ENCODE measurements at places on chromosomes 2 and 18.

DNA sequence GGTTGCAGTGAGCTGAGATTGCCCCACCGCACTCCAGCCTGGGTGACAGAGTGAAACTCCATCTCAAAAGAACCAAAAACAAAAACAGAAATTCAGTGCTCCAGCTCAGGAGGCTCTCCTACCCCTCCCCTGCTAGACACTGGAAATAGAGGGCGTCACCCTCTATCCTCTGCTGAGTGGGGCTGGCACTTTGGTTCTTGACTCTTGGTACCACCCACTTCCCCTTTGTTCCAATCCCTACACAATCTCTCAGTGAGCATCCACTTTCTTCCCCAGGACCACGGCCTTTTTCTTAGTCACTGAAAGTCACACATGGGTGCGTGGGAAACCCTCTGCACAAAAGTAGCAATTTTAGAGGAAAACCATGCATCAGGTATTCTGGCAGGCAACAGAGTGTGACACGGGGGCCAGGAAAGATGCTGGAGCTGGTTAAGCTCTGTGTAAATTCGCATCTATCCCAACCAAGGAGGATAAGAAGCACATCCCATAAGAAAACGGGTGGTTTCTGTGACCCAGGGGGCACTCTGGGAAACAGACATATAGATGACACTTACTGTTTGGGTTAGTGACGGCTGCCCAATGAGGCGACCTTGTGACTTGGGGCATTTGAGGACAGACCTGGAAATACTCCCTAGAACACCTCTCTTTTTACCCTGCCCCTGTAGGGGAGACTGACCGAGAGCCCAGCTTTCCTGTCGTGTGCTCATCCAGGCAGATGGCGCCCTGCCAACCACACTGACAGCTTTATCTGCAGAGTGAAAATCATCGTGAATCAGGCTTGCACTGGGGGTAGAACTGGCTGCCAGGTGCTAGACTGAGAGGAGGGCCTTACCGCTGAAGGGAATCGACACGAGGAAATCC lies 7.7 kb downstream of the HJURP start:
- no peak for DNase-seq

- no peak for DNase-seq
Observed at GRCh38 chr2:6538607-6539006, 327.1 kb downstream of the CMPK2 start.

DNA sequence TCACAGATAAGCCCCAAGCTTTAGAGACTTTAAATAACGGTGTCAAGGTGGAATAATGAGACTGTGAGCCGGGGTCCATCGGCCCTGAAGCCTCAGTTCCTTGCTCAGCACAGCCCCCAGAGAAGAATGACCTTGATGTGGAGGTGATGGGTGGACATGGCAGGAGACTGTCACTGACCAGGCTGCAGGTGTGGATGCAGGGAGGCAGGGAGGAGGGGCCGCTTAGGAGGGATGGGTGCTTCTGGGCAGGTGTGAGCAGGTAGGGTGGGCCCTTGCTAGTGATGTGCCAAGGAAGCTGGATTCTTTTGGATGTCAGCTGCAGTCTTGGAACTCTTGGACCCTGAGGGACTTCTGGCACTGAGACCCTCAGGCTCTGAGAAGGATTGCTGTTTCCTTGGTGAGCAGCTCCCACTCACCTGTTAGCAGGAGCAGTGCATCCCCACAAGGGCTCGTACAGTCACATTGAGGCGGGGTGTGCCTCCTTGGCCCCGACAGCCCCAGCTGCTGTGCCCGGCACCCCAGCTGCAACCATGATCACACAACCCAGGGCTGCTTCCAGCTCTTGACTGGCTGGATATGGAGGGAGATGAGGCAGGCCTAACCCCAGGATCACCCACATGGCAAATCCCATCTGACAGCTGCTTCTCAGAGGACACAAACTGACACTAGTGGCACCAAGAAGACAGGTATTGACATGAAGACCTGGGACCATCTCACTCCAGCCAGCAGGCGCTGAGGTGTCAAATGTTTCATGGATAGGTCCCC lies 209.8 kb upstream of the HDAC4 start:
- DNase-seq, result no peak

DNA sequence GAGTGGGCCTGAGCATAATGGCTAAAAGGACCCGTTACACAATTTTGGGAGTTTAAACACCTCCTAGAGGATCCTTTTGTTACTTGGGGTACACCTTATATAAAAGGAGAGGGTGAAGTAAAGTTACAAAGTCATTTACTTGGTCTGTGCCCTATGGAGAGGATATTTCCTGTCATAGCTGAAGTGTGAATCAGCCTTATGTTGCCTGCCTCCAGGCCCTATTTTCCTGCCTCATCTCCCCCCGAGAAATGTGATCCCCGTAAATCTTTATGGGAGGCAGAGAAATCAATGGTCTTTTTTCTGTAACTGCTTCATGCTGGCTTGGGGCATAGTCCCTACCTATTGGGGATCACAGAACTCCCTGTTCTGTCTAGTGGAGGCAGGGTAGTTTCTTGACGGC lies 906.6 kb downstream of the DSC3 start:
- DNase-seq, result no peak
